ENCODE measurements at places on chromosomes 3 and 15.

GRCh38 chr3:101212730-101213129 is 107.6 kb downstream of the IMPG2 start:
- DNase-seq: no peak

- no peak for DNase-seq
Measured at GRCh38 chr3:192841428-192841827, 76.2 kb downstream of the MB21D2 start.

- no peak for DNase-seq
Measured at GRCh38 chr3:55661141-55661540, 174.0 kb upstream of the WNT5A start.

- no peak for DNase-seq
Measured at GRCh38 chr3:4765212-4765611, 214.0 kb upstream of the BHLHE40 start.

DNA sequence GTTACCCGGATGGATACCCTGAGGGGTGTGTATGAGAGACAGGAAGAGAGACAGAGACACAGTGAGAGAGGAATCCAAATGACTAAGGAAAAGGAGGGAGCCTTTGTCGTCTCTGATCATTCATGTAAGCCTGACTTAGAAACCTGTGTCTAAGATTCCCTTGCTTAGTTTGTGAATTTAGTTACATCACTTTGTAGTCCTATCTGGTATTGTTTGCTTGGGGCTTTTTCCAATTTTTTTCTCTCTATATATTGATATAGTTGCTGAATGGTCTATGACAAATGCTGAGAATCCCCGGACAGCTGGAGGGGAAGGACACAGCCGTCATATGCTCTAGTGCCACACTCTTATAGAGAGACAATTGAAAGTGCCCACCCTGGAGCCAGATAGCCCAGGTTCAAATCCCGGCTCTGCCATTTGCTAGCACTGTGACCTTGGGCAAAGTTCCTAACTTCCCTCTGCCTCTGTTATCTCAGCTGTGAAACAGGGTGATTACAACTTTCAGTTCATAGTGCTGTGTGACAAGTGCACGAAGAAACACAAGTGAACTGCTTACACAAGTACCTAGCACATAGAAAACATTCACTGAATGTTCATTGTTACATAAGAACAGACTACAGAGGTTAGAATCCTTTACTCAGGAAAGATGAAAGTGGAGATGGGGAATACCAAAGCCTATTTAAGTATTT is 6.0 kb downstream of the SLC24A5 start:
- no peak for DNase-seq

- no peak for DNase-seq
Measured at GRCh38 chr3:126132751-126133511, 47.5 kb downstream of the ALDH1L1 start.

- DNase-seq: no peak
Measured at GRCh38 chr3:155179966-155180757, 100.0 kb downstream of the MME start.

GRCh38 chr3:21826416-21826815 is 75.4 kb upstream of the ZNF385D start:
- no peak for DNase-seq

GRCh38 chr15:20340331-20340811 is 201.2 kb downstream of the GOLGA6L6 start:
- DNase-seq: no peak

DNA sequence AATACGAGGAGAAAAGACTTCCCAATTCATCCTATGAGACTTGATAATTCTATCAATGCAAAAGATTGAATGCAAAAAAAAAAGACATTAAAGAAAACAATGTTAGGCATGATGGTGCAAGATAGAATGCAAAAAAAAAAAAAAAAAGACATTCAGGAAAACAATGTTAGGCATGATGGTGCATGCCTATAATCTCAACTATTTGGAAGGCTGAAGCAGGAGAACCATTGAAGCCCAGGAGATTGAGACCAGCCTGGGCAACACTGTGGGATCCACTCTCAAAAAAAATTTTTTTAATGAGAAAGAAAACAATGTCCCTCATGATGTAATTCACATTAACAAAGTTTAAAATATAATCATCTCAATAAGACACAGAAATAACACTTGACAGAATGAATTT is 75.9 kb downstream of the MYO9A start:
- DNase-seq: no peak

GRCh38 chr15:66508293-66508883 is 3.3 kb downstream of the ZWILCH start:
- DNase-seq: no peak
